ENCODE measurements at places on chromosomes 16 and 17.
A peak's percentile ranks its signal among the peaks of the same experiment; 100 is the strongest.

GRCh38 chr17:80992077-80992947 lies 671 bp downstream of the CHMP6 start:
- DNase-seq, result no peak

GRCh38 chr16:81551151-81551808 lies 106.7 kb downstream of the CMIP start:
- no peak for DNase-seq

- no peak for DNase-seq
Observed at GRCh38 chr16:85900027-85900792, 1.2 kb downstream of the IRF8 start.

- peak; percentile 49 for DNase-seq
Observed at GRCh38 chr16:24670623-24671454, 58.6 kb upstream of the TNRC6A start.

GRCh38 chr16:5461141-5461540 lies 363.5 kb upstream of the EEF2KMT start:
- no peak for DNase-seq

GRCh38 chr16:56912746-56913708 lies 18.9 kb upstream of the HERPUD1 start:
- no peak for DNase-seq

GRCh38 chr17:41530062-41531048 lies 2.2 kb upstream of the KRT19 start:
- no peak for DNase-seq

DNA sequence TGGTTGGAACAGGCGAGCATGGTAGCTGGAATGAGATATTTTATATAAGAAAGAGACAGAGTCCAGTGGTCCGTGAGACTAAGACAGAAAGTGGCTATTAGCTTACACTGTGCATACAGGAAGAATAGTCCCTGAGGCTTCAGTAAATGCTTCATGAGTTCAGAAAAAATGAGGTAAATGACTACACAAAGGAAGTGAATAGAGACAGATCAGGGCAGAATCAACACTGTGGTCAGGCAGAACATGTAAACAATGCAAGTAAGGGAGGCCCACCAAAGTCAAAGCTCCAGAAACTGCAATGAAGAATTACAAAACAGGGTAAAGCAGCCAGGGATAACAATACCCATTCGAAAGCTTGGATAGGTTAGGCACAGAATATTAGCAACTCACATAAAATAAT lies 4.8 kb downstream of the ABCA10 start:
- peak; percentile 53 for DNase-seq

DNA sequence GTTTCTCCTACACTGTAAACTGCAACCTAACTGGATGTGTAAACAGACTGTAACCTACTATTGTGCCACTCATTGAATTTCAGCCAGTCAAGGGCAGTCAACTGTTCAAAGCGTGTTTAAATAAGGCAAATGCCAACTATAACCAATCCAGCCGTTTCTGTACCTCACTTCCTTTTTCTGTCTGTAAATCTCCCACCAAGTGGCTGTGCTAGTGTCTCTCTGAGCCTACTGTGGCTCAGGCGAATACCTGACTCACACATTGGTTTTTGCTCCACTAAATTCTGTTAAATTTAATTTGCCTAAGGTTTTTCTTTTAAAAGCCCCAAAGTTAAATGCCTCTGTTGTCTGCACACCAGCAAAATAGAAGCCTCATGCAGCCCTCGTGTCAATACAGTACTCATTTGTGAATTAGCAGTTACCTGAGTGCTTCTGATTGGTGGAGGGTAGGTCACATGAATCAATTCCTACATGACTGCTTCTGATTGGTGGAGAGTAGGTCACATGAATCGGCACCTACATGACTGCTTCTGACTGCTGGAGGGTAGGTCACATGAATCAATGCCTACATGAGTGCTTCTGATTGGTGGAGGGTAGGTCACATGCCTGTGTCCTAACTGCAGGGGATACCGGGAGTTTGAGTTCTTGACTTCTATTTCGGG lies 31.1 kb upstream of the CCR7 start:
- no peak for DNase-seq

DNA sequence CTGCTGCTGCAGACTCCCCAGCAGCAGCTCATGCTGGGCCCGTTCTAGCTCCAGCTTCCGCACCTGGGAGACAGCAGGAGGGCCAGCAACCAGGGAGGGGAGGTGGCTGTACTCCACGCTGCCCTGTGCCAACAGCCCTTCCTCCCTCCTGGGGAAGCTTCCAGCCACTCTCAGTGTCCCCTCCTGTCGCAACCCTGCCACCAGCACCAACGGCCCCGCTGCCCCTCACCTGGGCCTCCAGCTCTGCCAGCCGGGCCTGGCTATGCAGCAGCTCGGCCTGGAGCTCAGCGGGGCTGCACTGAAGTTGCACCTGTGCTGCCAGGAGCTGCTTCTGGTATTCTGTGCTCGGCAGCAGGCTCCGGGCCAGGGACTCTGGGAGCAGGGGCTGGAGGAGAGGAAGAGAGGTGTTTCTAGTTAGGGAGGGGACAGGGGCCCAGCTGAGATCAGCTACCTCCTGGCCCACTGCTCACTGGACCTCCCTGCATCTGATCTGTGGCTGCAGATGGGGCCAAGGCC lies 15.4 kb upstream of the MRPL38 start:
- no peak for DNase-seq

GRCh38 chr17:36070427-36070826 lies 6.4 kb downstream of the CCL18 start:
- no peak for DNase-seq

GRCh38 chr16:28537964-28538732 lies 626 bp downstream of the NUPR1 start:
- DNase-seq, result no peak

DNA sequence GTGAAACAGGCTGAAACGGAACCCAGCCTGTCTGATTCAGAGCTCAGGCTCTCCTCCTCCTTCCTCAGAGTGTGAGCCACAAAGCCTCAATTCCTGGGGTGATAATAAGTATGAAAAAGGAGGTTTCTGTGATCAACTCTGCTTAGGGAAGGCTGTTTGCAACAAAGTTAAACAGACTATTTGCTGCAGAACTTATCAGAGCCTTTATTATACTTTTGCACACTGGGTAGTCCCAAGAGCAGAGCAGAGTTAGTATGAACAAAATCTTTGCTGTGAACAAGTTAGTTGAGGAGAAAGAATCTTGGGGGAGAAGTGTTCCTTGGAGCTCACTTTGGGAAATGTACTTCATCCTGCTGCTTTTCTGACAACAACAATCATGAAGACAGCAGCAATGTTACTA lies 67.4 kb downstream of the MRM1 start:
- DNase-seq, result no peak

- DNase-seq, result no peak
Observed at GRCh38 chr16:74738816-74739215, 35.8 kb downstream of the FA2H start.

- no peak for DNase-seq
Observed at GRCh38 chr16:89187770-89188392, 12.5 kb downstream of the SLC22A31 start.

DNA sequence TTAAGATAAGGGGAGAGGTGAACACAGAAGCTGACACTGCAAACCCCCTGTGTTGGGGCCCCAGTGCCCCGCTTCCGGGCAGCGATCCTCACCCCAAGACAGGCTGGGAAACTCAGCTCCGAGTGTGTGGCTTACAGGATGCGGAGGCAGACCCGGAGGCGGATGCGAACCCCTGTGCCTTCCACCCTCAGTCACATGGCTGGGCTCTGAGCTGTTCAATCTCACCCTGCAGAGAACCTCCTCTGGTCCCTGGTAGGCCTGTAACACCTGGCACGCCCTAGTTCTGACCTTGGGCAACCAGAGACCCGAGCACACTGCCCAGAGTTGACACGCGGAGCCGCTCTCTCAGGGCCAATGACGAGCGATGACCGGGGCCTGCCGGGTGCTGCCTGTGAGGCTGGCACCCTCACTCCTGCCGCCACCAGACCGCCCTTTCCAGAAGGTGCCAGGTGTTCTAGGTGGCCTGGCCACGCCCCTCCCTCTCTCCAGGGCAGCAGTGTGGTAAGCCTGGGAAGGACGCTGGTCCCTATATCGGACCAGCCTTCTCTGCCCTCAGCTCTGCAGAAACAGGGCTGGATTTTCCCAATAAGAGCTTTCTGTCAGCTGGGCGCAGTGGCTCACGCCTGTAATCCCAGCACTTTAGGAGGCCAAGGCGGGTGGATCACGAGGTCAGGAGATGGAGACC lies 23.3 kb downstream of the MEAK7 start:
- no peak for DNase-seq

DNA sequence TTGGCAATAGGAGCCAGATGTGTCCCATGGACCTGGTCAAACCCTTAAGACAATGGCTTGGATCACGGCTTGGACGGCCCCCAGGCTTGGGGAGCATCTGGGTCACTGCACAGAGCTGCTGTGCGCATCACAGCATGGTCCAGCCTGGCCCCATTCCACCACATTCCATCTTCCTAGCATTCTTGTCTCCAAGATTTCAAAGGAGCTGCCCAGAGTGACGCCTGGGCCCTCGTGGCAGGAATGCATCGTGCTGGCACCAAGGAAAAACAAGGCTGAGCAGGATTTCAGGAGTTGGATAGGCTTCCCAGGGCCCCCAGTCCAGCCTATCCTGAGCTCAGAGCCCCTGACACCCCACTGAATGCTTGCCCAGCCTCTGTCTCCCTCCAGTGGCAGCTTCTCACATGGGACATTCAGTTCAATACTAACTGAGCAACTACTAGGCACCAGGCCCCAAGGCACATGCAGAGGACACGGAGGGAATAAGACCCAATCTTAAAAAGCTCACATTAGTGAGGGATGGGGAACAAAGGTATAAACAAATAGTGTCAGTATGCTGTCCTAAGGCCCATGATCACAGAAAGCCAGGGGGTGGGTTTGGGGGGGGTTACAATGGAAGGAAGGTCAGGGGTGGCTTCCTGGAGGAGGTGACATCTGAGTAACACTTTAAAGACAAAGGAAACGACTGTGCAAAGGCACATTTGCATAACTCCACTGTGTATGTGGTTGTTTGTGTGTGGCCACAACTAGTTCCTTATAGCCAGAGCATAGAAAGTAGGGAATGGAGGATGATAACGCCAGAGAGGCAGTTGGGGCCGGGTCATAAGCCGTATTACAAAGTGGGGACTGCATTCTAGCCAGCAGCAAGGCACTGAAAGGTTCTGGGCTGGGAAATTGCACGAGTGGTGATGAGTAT lies 34.1 kb downstream of the TK2 start:
- no peak for DNase-seq

GRCh38 chr17:76659928-76660655 lies 16.5 kb upstream of the ST6GALNAC1 start:
- DNase-seq, result no peak

DNA sequence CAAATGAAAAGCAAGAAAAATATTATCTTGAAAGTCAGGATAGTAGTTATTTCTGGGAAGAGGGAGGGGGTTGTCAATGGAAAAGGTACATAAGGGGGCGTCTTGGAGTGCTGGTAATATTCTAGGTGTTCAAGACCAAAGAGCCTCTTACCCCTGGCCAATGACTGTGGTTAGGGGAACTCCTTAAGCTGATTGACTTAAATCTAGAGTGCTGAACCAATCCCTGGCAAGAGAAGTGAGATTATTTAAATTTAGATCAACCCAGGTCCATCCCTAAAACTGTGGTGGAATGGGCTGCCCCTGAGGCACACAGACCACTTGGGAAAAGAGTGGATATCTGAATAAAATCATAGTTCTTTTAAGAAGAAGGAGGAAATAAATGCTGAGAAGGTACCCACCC lies 174.1 kb downstream of the COPRS start:
- no peak for DNase-seq

DNA sequence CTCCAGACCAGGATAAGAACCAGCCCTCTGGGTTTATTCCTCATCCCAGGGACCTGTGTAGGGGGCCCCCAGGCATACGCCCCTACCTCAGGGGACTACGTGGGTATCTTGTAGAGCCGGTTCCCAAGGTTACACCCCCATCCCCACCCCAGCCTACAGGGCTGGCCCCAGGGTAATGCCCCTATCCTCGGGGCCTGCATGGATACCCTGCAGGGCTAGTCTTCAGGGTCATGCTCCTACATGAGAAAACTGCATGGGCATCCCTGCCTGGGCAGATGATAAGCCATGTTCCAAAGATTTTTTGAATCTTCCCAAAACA lies 14.2 kb downstream of the HDAC5 start:
- DNase-seq, result no peak

- DNase-seq, result no peak
Observed at GRCh38 chr16:84572096-84572495, 45.8 kb downstream of the COTL1 start.

GRCh38 chr16:68508013-68508412 lies 31.1 kb upstream of the ZFP90 start:
- no peak for DNase-seq

DNA sequence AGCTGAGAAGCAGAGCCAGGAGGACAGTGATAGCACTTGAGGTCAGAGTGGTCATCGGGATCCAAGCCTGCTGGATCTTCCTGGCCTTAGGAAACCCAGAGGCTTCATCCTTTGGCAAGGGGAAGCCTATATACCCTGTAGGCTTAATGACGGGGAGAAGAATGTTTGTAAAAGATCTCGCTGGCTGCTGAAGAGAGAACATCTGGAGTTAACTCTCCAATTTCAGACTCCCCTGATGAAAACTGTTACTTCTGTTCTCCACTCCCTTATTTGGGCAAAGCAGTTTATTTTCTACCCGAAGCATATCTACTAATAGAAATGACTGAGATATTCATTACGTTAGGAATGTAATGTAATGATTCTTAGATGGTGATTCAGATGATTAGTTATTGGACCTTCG lies 487.0 kb downstream of the CDH13 start:
- no peak for DNase-seq

GRCh38 chr17:17575360-17576251 lies 15.9 kb downstream of the PEMT start:
- DNase-seq, result no peak

GRCh38 chr17:35185849-35186248 lies 8.3 kb downstream of the SLC35G3 start:
- no peak for DNase-seq

DNA sequence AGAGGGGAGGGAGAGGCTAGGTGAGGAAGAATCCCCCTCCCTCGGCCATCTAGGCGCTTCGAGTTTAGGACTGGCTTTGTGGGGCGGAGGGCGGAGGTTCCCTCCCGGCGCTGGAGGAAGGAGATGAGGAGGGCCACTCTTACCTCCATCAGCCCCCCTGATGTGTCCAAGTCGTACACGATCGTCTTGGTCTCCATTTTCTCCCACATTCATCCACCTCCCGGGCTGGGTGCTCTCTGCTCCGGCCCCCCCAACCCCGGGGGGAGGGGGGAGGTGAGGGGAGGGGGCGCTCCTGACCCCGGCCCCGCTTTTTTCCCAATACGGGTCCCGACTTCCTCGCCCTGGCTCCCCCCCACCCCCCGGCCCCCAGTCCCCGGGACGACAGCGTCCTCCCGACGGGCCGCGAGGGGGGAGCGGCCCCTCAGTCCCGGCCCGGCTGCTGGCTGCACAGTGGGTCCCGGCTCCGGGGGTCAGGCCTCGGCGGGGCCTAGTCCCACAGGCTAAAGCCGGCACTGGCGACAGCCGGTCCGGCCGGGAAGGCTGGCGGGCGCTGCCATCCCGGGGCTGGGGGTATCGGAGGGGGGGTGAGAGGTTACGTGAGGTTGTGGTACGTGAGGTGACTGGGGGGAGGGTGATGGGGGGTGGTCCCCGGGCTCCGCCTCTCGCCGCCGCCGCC lies 428 bp downstream of the PHF12 start:
- DNase-seq, result no peak

DNA sequence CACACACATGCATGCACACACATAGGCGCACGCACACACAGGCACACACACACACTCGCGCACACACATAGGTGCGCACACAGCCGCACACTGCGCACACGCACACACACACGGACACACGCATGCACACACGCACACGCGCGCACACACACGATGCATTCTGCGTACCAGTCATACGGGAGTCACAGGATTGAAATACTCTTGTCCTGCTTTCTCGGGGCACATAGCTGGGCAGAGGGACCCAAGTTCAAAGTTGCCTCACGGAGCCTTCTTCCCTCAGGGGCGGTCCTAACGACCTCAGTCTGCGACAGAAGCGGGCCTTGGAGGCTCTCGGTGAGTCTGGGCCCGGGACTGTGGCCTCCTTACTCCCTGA lies 56.0 kb downstream of the MRM1 start:
- DNase-seq, result no peak

Measured in smooth muscle cell of the brain vasculature (primary cell).